ENCODE measurements at places on chromosomes 1 and 21. TPM values are rescaled to one million over a fixed set of nuclear protein-coding genes. Genes with fewer than 3 reads are reported as not detected.

- DNase-seq: no peak
Observed at GRCh38 chr1:59428828-59429227, 131.9 kb downstream of the FGGY start.

DNA sequence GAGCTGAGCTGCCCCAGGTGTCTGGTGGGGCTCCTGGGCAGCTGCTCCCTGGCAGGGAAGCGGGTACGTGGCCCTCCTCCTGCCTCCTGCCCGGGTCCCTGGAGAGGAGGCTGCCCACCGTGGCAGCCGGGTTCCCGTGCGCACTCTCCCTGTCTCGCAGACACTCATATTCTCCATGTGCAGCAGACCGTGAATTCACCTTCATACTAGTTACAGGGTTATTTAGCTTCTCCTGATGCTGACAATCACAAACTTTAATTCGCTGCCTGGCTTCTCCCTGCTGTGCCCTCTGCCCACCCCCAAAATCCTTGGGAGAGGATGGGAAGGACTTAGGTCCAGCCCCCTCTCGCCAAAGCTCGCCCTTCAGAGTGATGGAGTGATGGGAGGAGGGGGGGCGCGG is 95.3 kb downstream of the CASZ1 start:
- DNase-seq: no peak

DNA sequence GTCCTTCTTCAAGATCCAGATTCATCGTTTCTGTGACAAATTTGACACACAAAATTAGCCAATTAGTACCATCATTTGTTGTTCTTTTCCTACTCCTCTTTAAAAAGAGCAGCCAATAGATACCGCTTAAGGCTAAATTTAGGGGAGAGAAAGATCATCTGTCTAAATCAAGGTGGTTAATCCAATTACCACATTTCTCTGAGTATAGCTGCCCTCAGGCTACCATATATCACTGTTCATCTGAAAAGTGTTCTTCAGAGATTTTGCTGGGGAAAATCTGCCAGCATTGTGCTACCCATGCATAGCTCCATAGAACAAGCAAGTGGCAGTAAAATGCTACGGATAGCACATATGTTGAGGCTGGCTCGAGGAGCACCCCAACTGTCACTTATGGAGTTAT is 110.3 kb upstream of the ESRRG start:
- DNase-seq: no peak

GRCh38 chr1:39413902-39414528 is 77.4 kb upstream of the BMP8A start:
- no peak for DNase-seq

The SPRR2F gene
- total RNA-seq: not detected

DNA sequence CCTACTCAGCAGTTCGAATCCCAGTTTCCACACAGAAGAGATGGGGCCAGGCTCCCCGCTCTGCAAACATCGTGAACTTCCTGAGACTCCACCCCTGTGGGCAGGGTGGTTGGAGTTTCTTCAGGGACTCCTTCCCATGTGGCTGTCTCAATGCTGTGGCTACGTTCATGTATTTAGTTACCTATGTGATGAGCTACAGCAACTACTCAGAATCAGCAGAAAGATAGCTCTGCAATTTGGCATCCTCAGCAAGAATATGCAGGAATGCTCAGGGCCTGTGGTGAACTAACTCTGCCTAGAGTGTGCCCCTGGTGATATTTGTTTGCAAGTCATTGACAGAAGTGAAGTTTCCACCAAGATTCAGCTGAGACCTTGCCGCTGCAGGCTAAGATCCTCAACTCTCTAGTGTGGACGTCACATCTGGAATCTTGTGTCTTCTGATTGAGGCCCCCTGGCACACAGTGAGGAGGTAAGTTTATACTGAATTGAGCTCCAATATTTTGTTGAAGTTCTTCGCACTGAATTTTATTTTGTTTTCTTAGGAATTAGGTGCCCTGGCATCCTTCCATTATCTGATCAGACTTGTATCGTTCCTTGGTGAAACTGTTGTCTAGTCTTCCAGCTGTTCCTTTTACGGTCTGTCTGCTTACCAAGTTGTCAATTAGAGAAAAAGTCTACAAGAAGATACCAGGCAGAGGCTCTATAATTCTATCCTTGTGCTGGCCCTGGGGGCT is 8.2 kb upstream of the GLRX2 start:
- DNase-seq: no peak

Measured in OCI-LY7 (cell line).